ENCODE measurements at places on chromosomes 16 and 17.

DNA sequence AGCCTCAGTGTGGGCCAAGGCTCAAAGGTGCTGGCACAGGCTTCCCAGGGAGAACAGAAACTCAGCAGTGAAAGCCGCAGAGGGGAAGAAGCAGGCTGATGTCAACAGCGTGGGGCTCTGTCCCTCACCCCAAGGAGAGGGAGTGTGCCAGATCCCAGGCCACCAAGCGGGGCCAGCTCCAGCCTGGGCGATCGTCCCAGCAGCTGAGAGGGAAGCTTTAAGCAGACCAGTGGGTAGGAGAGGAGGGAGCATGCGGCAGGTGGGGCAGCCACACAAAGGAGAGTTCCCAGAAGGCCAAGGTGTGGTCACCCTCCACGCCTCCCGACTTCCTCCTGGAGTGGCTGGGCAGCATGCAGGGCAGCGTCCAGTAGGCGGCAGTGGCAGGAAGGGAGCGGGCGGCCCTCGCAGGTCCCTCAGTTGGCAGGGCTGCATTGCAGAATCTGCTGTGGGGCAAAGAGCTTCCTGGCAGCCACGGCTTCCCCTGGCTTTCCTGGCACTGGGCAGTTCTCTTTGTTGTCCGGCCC lies 6.0 kb downstream of the SYNGR2 start:
- DNase-seq = no peak

DNA sequence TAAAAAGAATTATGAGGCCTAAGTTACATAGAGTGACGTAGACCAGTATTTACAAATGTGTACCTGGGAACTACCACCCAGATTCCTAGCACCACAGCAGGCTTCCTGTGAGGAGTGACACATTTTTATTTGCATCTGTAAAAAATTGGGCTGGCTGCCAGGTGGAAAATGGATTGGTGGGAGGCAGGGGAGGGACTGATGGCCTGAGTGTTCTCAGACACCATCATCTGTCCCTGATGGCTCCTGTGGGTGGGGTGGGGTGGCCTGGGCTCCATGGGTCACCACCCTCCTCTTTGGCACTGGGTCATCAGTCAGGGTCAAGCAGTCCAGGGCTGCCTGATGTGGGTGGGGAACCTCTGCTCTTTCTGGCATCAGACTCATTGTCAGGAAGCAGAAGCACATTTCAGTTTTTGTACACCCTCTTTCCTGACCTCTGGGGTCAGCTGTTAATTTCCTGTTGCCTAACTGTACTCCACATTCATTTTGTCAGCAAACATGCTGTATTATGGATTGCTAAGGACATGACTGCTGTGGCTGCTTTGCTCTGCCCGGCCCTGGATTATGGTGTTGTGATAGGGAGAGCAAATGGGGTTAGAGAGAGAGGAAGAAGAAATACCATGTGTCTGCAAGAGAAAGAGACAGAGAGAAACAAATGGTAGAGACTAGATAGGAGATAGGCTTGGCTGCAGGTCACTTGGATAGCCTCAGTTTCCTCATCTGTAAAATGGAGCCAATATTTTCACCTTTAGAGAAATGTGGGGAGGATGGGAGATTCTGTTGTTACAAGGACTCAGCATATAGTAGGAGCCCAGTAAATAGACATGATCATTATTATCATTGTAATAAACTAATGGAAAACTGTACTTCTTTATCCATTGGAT lies 11.6 kb upstream of the MFAP4 start:
- DNase-seq = no peak

- DNase-seq = no peak
Measured at GRCh38 chr17:75899353-75899752, 2.6 kb upstream of the TRIM65 start.

DNA sequence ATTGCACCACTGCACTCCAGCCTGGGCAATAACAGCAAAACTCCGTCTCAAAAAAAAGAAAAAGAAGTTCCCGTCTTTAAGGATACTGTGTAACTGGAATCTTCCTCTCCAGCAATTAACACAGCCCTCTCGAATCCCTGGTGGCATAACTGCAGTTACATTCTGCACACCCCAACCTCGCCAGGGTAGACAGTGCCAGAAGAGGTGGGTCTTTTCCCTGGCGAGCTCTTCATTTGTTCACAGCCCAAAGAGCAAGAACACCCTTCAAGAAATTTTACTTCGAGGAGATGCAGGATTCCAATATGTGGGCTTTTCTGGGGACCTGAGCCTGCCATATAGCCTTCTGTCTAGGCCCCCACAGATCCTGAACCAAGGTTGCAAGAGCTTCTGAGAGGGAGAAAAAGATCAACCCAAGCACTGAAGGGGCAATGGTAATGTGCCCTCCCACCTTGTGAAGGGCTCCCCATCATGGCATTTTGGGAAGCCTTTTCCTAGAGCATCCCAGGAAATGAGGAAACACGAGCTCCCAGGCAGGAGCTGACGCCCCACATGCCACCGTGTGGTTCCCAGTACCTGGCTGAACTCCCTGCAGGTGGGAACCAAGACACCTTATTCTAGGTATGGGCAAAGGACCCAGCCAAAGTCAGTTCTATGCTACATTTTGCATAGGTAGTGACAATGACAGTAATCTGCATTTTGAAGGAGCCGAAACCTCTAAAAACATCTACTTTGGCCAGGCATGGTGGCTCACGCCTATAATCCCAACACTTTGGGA lies 26.9 kb downstream of the TK2 start:
- no peak for DNase-seq

DNA sequence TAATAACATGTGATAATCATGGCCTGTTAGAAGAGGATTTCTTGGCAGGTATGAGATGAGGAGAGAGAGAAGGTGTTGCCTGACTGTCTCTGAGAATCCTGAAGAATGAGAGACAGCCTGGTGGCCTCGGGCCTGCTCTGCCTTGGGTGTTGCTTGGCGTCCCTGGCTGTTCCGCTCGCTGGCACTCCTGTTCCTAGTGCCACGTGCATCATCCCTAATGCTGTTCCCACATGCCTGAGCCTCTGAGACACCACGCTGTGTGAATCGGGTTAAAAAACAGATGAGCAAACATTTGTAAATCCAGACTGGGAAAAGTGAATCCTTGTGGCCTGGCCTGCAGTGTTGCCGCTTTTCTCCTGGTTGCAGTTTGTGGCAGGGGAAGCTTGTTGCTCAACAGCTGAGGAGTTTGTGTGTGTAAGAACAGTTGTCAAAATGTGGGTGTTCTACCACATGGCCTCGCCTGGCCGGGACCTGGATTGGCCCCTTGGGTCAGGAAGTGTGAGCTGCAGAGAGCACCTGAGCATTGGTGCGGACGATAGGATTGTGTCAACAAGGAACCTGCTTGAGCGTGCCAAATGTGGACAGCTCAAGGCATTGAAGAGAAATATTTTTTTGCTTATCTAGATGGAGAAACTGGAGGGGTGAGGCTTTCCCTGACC lies 22.0 kb downstream of the UBN1 start:
- DNase-seq = no peak

DNA sequence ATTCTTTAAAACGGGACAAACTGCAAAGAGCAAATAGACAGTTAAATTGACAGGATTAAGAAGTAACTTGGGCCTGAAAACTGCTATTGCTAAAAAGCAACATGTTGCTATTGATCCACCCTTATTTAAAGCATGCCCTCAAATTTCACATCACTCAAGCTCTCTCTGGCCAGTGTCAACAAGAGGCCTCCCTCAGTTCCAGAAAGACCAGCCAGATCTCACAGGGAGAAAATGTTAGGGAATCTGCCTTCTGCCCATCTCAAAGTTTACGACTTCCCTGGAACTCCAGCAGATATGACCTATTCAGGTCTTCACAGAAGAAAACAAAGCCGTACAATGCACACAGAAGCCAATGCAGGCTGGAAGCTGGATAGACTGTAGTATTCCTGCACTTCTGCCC lies 8.9 kb downstream of the CFAP20 start:
- DNase-seq = no peak

GRCh38 chr17:3887804-3888203 lies 5.0 kb downstream of the CAMKK1 start:
- DNase-seq = no peak

- DNase-seq = no peak
Measured at GRCh38 chr17:62780951-62781350, 27.2 kb downstream of the MARCHF10 start.

DNA sequence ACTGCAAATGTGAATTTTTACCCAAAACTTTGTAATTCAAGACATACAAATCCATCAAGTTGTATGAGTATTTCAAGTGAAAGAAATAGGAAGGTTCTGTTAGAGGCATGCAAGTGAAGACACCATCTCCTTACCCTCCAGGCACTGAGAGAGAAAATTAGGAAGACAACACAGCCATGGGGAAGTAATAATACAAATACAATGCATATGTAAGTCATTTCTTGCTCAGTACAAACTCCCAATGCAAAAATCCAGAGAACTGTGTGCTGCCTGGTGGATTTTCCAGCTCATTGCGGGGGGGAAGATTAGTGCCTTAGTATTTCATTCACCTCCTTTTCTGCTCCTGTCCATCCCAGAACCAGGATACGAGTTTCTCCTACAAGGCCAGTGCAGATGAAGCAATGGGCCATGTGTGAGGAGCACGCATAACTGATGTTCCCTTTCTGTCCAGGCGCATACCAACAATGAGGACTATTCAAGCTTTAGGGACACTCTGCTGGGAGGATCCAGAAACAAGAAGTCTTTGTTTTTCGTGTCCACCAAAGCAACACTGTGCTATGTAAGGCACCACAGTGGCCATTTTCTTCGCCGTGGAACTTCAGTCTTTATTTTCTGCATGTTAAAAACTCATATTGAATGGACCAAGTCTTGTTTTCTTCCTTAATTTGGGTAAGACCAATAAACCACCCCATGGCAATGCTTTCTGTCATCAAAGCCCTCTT lies 143.7 kb upstream of the RCVRN start:
- DNase-seq = no peak

DNA sequence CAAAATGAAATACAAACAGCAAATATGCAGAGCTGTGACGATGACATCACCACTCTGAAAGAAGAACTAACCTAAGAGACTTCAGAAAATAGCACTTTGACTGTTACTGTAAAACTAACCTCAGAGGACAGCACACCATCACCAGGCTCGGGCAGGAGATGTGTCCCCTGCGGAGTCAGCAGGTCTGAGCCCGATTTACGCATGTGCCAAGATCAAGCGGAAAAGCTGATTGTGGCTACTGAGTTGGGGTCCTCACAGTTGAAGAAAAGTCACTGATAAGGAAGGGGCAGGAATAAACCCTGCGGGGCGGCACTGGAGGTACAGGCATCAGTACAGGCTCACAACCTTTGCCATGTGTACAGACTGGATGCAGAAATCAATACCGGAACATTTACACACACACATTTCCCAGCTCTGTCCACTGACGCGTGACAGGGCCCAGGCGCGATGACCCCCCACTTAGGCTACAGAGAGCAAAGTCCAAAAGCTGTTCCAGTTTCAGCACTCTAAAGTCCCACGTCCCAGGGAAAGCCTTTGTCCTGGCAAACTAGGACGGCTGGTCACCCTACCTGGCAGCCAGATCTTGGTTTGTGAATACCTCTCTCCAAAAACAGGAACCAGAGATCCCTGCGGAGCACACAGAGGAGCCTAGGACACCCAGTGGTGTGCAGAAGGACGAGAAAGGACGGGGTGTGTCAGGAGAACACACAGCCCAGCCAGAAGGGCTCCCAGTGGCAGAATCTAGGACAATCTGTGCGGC lies 21.5 kb downstream of the TRAP1 start:
- no peak for DNase-seq

- DNase-seq = no peak
Measured at GRCh38 chr17:64291268-64291851, 28.3 kb upstream of the TEX2 start.

DNA sequence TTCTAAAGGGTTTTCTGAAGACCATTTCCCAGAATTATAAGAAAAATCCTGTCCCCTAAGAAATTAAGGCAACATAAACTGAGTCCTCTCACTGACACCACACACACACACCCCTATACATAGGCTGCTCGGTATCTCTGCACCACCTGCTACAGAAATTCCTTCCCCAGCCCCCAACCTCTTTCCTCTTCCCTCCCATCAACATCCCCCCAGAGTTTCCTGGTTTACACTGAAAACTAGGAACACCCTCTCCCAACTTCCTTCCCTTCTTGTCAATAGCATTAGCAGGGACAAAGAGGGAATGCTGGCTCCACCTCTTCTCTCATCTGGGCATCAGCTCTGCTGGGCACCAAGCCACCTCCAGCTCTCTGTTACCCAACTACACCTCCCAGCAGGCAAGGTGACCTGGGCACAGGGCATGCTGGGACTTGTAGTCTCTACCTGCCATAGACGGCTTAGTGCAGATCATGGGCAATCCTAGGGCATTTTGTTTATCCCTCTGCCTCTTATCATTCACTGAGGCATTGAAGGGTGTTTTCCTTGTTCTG lies 15.7 kb downstream of the CAVIN1 start:
- peak; percentile 60 for DNase-seq

DNA sequence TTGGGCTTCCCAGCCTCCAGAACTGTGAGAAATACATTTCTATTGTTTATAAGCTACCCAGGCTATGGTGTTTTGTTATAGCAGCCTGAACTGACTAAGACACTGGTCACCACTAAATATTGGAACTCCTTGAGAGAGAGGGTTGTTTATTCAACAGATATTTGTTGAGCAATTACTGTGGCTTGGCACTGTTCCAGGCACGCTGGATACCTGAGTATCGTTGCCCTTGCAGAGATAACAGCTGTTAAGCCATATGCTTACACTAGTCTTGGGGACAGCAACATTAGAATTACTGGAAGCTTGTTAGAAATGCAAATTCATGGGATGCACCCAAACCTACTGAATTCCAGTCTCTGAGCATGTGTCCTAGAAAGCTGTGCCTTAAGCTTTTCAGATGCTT lies 230.7 kb downstream of the HS3ST4 start:
- DNase-seq = no peak
